Posterior cingulate gyrus (tissue), 11 donors: ENCODE measurements at places on chromosomes 5 and 9.

GRCh38 chr9:34575862-34576596 lies 13.5 kb downstream of the CNTFR start:
- DNase-seq: no peak

GRCh38 chr5:148909766-148910165 lies 83.4 kb downstream of the ADRB2 start:
- no peak for DNase-seq

GRCh38 chr5:143355710-143356109 lies 47.8 kb downstream of the NR3C1 start:
- peak; percentile 76 for DNase-seq

DNA sequence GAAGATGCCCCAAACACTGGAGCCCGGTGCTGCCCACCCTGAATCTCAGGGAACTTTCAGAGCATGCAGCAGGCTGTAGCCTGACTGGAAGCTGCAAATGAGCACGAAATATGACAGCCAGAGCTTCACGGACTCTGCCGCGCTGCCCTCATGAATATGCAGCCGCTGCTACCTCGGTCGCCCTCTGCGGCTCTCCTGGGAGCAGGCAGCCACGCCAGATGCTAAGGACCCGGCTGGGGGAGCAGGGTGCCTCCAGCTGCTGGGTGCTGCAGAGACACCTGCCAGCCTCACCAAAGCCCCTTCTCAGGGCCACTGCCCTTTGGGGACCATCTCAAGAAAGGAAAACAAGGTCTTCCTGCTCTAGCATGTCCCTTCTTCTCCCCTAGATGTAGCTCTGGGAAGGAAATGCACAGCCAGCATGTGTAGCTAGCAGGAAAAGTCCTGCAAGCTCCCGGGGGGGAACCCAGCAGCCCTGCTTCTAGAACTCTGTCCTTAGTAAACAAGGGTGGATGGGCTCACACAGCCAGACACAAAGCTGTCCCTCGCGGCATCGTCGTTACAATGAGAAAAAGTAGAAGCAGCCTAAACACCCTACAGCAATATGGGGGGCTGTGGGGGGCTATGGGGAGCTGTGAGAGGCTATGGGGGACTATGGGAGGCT lies 56.8 kb upstream of the OLFM1 start:
- no peak for DNase-seq

DNA sequence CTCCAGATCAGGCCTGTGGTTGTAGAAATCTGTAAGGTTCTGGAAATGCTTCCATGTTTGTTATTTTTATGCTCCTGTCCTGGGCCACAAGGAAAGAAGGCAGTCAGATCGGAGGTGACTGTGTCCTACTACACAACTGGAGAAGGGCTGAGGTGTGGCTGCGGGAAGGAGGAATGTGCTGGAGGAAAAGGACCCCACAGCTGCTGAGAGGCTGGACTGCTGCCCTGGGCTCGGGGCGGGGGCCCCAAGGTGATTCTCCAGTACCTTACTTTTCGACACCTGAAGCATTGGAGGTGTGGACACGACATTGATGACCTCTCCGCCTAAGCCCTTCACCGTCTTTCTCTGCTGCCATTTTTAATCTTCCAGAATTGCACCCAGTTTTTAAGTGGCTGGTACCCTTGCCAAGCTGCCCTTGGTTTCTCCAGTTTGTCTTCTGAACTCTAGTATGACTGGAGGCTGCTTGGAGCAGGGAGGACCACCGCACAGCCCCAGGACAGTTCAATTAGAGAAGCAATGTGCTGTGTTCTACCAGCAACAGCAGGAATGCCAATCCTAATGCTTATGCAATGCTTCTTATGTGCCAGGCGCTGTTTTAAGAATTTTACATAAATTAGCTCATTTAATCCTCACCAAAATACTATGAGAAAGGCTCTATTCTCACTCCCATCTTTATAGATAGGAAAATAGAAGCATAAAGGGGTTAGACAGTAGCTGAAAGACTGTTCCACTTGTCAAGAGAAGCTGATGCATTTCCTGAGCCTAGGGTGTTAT lies 13.5 kb upstream of the ANKRD33B start:
- no peak for DNase-seq

- no peak for DNase-seq
These were observed 102.9 kb downstream of the LIFR start for GRCh38 chr5:38453506-38453905.

GRCh38 chr5:82142928-82143577 lies 135.1 kb downstream of the RPS23 start:
- DNase-seq: no peak

- DNase-seq: peak; percentile 67
These were observed 12.4 kb downstream of the CLPTM1L start for GRCh38 chr5:1332461-1333001.

DNA sequence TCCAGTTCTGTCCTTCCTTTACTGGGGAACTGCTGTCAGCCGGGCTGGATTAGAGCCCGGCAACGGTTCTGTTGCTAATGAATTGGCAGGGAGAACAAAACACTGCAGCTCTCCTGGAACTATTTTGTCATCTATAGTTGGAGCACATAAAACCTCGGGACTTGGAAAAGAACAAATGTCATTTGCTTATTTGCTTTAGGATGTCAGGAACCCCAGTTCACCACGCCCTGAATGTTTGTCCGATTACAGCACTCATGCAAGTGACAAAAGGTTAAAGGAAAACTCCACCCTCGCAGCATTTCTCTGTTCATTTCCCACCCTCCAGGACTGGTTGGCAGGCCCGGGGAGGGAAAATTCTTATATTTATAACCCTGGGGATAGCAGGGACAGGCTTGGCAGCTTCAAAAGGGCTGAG lies 66.4 kb upstream of the PLPP1 start:
- DNase-seq: peak; percentile 58

- DNase-seq: no peak
These were observed 99.1 kb downstream of the SNX18 start for GRCh38 chr5:54616518-54617220.

DNA sequence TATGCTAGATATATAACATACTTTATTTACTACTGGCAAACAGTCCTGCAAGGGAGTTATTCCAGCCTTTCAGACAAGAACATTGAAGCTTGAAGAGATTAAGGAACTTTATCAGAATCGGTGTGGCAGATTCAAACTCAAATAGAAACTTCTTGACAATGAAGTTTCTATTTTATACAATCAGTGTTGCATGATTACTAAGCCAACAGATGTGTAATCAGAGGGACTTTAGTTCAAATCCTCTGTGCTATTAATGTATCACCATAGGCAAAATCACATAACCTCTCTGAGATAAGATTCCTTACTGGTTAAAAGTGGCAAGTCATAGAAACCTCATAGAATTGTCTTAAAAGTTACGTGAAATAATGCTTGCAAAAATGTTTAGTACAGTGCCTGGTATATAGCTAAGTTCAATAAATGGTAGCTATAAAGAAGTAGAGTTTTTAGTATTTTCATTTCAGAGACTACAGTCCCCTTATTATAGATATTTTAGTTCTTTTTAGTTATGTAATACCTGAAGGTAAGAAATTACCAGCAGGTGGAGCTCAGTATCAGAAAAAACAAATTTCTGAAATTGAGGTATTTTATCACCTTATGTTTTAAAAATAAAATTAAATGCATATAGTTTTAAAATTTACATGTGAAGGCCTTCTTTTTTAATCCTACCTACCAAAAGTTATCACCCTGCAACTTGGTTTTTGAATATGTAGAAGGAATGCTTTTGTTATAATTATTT lies 172.1 kb downstream of the FER start:
- no peak for DNase-seq

DNA sequence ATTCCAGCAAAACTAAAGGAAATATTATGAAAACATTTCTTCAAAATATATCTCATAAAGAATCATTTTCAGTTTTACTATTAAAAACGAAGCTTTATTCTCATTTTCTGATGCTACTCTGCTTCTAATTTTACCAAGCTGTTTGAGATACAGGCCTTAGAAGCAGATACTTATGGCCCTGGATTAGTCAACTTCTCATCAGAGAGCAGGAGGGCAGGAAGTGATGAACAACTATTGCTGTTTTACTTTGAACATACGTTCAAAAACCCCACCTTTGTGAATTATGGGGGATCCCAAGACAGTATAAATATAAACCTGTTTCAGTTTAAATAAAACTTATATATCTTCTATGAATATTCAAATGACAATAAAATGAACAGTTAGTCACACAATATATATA lies 16.0 kb downstream of the MPDZ start:
- DNase-seq: no peak

DNA sequence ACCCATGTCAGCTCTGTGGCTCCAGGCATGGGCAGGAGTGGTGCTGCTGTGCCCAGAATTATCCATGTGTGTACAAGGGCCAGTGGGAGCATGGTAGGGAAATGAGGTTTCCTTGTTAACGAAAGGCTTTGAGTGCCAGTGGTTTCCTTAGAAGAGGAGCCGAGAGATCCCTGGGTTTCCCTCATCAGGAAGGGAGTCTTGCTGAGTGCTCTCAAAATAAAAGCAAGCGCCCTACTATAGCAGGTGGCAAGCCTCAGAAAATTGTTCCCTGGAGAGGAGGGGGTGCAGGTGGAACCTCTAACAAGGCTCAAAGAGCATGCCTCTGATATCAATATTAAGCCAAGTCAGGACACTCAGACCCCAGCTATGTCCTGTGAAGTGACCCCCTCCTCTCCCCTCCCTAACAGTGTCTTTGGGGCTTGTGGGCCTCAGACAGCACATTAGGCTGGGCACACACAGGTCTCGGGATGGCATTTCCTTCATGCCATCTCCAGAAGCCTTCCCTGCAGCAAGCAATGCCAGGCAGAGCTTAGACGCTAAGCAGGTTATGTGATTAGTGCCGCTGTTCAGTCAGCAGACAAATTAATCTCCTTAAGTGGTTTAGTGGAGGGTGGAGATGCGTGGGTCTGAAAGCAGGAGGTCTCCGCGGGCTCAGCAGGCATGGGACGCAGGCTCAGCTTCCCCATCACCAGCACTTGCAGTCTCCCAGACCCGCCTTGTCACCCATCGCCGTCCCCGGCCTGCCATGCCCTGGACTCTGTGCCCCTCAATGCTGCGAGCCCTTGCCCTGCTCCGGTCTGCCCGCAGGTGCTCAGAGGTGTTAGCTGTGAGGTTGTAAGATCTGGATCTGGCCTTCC lies 60.0 kb upstream of the RARS1 start:
- no peak for DNase-seq

DNA sequence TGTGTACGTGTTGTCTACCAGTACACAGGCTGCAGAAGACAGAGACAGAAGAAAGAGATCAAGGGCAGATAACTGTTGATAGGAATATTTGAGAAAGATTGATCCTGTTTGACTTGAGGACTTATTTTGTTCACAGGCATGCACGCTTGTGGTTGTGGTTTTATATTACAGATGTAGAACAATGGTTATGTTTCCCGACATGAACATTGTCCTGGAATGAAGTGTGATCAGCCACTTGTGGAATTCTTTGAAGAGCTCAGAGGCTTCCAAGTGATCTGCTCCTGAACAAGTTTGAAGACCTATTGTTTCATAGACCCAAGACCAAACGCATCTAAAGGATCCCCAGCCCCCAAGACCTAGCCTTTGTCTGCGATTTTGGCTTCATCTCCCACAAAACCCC lies 13.7 kb downstream of the TEX53 start:
- DNase-seq: no peak

- DNase-seq: no peak
These were observed 38.1 kb upstream of the HNRNPA0 start for GRCh38 chr5:137792303-137792702.

- DNase-seq: no peak
These were observed 7.2 kb upstream of the TXNDC8 start for GRCh38 chr9:110344821-110345220.

GRCh38 chr9:104494808-104495207 lies 9.3 kb upstream of the OR13F1 start:
- no peak for DNase-seq

GRCh38 chr9:26132746-26133312 lies 454.6 kb upstream of the TUSC1 start:
- no peak for DNase-seq

DNA sequence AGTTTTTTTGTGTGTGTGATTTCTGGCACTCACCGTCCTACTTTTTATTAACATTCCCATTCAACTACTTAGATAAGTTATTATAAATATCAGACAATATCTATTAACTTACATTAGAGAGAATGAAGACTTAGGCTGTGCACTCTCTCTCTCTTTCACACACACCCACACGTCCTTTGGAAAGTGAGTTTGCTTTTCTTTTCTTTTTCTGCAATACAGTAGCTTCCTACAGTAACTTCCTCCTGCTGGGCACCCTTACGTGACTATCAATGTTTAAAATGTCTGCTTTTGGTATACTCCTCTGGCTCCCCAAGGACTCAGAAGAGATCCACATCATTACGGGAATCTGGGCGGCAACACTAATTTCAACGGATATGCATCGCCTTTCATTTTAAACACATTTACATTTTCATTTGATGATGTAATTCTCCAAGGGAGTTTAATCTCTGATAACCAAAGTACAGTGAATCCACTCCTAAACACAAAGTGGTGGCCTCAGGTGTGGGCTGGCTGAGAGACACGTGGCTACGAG lies 179.5 kb downstream of the MAPKAP1 start:
- no peak for DNase-seq

DNA sequence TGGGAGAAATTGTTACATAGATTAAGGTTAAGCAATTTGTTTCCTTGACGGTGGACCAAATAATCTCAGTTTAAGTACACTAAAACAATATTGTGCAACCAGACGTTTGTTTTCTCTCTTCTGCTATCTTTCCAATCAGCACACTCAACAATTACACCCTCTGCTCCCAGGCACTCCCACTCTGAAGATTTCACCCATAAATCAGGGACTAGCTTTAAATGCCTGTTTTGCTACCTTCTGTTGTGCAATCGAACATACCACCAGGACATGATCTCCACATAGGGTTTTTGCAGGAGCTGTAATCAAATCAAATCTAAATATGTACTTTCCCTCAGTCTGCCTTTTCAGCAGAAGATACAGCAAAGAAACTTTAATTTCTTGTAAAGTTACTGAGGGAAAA lies 405.8 kb upstream of the TLE4 start:
- no peak for DNase-seq

DNA sequence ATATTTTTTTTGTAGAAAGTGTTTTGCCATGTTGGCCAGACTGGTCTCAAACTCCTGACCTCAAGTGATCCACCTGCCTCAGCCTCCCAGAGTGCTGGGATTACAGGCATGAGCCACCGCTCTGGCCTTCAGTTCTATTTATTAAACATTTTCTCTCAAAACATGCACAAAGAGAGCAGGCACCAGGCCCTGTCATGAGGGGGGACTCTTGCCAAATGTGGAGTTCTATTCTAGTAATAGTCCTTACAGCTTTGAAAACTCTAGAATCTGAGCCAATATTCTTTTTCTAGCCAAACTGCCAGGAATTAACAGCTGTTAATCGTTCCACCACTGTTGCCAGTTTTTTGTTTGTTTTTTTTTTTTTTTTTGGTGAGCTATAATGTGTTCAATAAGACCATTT lies 124.6 kb downstream of the TARS1 start:
- DNase-seq: peak; percentile 26

- no peak for DNase-seq
These were observed 60.3 kb downstream of the RICTOR start for GRCh38 chr5:39013938-39014337.

- DNase-seq: no peak
These were observed 388.5 kb upstream of the PAPPA start for GRCh38 chr9:115765060-115765459.
